ENCODE measurements at places on chromosomes 1 and 21. TPM values are rescaled to one million over a fixed set of nuclear protein-coding genes. Genes with fewer than 3 reads are reported as not detected.

CD84 gene
- not detected for total RNA-seq

FMOD gene
- 8.3 TPM for total RNA-seq

RHOC gene
- total RNA-seq, result 131 TPM

LCA5L gene
- total RNA-seq, result 1.9 TPM

PDXK gene
- total RNA-seq, result 160 TPM

IL20 gene
- total RNA-seq, result not detected

GRCh38 chr21:32132881-32133280, 146.0 kb downstream of the MIS18A start:
- DNase-seq, result no peak
- H3K4me3 ChIP-seq, result no peak overlapping the region
- no peak overlapping the region for H3K27ac ChIP-seq

GRCh38 chr1:197269053-197269452, 1.0 kb downstream of the CRB1 start:
- H3K27ac ChIP-seq, result no peak overlapping the region
- no peaks in the 10 kb centered on the region for H3K27me3 ChIP-seq
- H3K36me3 ChIP-seq, result no peaks in the 10 kb centered on the region
- no peak for DNase-seq
- peaks cover 5% of the 10 kb centered on the region for H3K4me1 ChIP-seq

GRCh38 chr1:38392861-38393260, 346.3 kb upstream of the POU3F1 start:
- peaks cover 3% of the 10 kb centered on the region for H3K27me3 ChIP-seq
- no peak for DNase-seq
- H3K27ac ChIP-seq, result no peak overlapping the region
- H3K36me3 ChIP-seq, result no peaks in the 10 kb centered on the region
- H3K4me3 ChIP-seq, result no peak overlapping the region

DNA sequence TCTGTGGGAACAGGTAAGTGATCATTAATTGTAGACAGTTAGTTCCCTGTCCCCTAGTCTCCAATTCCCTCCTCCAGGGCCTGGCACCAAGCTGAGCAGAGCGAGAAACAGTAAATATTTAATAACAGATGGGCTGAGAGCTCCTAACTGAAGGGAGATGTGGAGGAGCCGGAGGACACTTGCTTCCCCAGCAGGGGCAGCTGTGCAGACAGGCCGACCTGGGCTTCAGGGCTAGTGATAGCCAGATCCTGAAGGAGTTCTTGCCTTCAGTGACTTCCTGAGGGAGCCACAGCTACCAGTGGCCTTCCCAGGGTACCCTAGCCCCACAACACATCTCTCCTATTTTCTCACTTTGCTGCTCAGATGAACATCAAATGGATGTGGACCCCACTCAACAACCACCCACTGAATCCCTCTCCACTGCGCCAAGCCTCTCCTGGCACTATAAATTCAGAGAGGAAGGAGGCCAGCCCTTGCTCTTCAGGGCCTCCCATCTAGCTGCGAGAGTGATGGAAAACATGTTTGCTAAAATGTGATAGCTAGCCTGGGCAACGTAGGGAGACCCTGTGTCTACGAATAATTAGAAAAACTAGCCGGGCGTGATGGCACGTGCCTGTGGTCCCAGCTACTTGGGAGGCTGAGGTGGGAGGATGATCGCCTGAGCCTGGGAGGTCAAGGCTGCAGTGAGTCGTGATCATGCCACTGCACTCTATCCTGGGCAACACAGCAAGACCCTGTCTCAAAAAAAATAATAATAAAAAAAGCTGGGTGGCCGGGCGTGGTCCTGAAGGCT, 26.9 kb upstream of the SYNC start:
- no peak overlapping the region for H3K27ac ChIP-seq
- H3K4me3 ChIP-seq, result no peak overlapping the region
- no peaks in the 10 kb centered on the region for H3K36me3 ChIP-seq
- no peak for DNase-seq
- no peaks in the 10 kb centered on the region for H3K27me3 ChIP-seq
- H3K4me1 ChIP-seq, result peaks cover 42% of the 10 kb centered on the region

DNA sequence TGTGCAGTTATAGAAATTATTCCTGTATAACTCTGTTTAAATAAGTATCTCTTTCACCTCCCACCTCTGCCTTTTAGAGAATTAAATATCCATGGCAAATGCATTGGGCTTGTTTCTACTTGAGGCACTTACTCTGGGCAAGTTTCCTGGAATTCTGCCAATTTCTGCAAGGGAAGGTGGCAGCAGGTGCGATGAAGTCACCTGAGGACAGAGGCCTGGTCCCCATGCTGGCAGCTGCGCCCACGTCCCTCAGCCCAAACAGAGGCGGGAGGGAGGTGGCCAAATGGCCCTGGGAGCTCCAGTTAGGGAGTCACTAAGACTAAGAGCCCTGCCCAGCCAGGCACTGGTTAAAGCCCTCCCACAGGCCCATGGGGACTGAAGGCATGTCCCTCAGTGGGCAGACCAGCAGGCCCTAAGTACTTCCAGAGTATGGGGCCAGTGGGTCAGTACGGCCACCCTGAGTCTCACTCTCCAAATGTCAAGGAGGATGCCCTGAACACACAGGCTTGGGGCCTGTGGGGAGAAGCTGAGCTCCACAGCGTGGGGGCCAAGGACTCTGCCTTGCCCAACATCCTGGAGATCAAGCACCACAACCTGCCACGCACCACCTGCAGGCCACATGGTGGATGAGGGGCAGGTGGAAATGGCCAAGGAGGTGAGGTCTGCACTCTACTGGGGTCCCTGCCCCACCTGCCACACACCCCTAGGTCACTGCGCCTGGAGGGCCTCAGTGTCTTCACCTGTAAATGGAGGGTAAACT, 19.4 kb downstream of the ACOT7 start:
- DNase-seq, result no peak
- H3K4me1 ChIP-seq, result no peaks in the 10 kb centered on the region
- H3K4me3 ChIP-seq, result no peak overlapping the region

- H3K27ac ChIP-seq, result no peak overlapping the region
- no peak for DNase-seq
- no peaks in the 10 kb centered on the region for H3K36me3 ChIP-seq
- peaks cover 4% of the 10 kb centered on the region for H3K27me3 ChIP-seq
- H3K4me1 ChIP-seq, result peaks cover 7% of the 10 kb centered on the region
These were observed 25.7 kb downstream of the AADACL4 start for GRCh38 chr1:12669529-12670068.

- H3K4me1 ChIP-seq, result no peaks in the 10 kb centered on the region
- H3K36me3 ChIP-seq, result no peaks in the 10 kb centered on the region
- no peak overlapping the region for H3K4me3 ChIP-seq
- no peak overlapping the region for H3K27ac ChIP-seq
These were observed 8.6 kb upstream of the IL20 start for GRCh38 chr1:206856674-206857464.

DNA sequence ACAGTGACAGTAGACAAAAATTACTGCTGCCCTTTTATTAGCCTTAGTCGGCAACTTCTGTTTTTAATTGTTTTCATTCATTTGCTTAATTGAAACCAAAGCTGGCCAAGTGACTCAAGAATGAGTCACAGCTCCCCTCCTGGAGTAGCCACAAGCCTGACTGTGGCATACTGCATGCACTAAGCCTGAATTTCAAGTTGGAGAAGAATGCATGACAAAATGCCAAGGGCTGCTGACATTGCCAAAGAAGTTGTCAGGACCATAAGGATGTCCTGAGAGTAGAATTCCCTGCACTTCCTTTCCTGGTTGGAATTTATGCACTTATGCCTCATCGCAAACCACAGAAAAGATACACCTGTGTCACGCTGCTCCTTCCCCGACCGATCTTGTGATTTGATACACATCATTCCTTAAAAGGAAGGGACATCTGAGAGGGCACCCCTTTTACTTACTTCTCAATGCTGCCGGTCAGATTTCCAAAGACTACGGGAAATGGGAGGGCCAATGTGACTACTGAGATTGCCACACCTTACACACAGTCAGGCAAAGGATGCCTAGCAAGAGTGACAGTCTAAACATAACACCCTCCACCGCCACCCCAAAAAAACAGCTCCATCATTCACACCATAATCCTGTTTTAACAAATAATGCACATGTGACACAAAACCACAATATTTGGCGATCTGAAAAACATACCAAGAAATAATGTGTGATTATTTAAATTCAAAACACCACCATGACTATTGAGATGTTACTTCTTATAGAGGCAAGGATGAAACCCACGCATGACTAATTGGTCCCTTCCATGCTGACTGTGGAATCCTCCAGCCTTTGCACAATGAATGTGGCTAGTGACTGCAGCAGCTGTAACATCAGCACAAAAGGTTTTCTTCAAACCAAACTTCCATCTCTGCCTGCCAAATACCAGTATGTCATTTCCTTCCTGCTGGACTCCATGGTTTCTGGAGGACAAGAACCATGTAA, 28.2 kb downstream of the VAV3 start:
- H3K4me1 ChIP-seq, result peaks cover 16% of the 10 kb centered on the region
- H3K36me3 ChIP-seq, result no peaks in the 10 kb centered on the region
- peak overlapping the region; percentile 27 for H3K27ac ChIP-seq
- H3K27me3 ChIP-seq, result no peaks in the 10 kb centered on the region

GRCh38 chr1:164637461-164638375, 78.7 kb downstream of the PBX1 start:
- peaks cover 63% of the 10 kb centered on the region for H3K36me3 ChIP-seq
- no peaks in the 10 kb centered on the region for H3K27me3 ChIP-seq
- peak overlapping the region; percentile 95 for H3K27ac ChIP-seq
- peak overlapping the region; percentile 68 for H3K4me3 ChIP-seq
- peaks cover 80% of the 10 kb centered on the region for H3K4me1 ChIP-seq
- no peak for DNase-seq

- no peak overlapping the region for H3K27ac ChIP-seq
- no peak for DNase-seq
- H3K4me3 ChIP-seq, result no peak overlapping the region
These were observed 257.1 kb upstream of the GREM2 start for GRCh38 chr1:240869071-240869470.

DNA sequence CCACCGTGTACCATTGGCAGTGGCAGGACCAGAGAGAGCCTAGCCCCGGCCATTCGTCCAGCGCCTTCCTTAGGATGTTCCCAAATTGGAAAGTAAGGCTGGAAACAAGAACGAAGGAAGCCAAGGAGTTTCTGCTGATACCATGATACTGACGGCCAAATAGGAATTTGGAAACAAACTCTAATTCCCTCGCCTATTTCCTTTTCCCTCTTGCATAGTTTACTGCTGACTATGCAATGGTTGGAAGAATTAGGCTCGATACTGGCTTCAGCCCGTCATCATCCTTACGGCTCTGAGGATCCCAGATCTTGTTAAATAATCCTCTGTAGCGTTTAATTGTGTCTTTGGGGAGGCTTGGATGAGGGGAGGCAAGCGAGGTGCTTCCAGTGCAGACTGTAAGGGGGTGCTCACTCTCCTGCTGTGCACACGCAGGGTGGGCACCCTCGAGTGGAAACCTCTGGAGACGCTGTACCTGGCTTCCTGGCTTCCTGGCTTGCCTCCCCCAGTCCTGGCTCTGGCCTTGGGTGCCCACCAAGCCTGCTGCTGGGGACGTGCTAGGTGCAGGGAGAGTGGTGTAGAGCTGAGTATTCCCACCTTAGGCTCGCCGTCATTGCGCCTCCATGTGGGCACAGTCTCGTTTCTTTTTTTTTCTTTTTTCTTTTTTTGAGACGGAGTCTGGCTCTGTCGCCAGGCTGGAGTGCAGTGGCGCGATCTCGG, 27.4 kb upstream of the CAMTA1 start:
- H3K27me3 ChIP-seq, result peaks cover 9% of the 10 kb centered on the region
- no peak overlapping the region for H3K27ac ChIP-seq
- no peak for DNase-seq
